ENCODE measurements at places on chromosomes 1 and 21.

- DNase-seq = no peak
These were observed 20.9 kb upstream of the TGFB2 start for GRCh38 chr1:218324226-218324580.

DNA sequence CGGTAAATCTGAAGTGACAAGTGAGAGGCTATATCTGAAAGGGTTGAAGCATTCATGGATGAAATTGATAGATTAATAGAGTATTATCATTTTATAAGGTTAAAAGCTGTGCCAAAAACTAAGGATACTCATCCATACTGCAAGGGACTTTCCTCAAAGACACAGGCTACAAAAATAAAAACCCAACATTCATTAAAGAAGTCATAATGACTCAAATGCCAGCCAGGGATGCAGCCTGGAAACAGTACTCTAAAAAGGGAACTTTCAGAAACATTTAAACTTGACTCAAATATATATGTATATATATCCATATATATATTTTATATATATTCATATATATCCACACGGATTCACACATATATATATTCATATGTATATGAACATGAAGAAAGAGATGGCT is 1.1 kb upstream of the TIAM1 start:
- DNase-seq = no peak

GRCh38 chr1:12121212-12122003 is 45.4 kb upstream of the TNFRSF1B start:
- DNase-seq = no peak

- peak; percentile 12 for DNase-seq
These were observed 14.1 kb downstream of the EPB41 start for GRCh38 chr1:28928314-28928941.

GRCh38 chr21:44730951-44731579 is 19.7 kb upstream of the TSPEAR start:
- no peak for DNase-seq

GRCh38 chr1:29901624-29902325 is 665.5 kb downstream of the PTPRU start:
- DNase-seq = no peak

DNA sequence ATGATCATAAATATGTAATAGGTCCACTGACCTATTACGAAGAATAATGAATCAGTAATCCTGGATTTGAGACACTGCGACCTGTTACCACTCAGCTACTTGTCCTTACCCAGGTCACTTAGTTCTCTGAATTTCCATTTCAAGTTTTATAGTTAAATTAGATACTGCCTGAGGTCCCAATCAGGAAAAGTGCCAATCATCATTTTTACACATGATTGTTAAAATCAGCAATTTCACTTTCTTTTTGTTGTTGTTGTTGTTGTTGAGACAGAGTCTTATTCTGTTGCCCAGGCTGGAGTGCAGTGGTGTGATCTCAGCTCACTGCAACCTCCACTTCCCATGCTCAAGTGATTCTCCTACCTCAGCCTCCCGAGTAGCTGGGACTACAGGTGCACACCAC is 22.8 kb upstream of the LYPLAL1 start:
- no peak for DNase-seq

GRCh38 chr1:162677607-162678371 is 45.5 kb downstream of the DDR2 start:
- DNase-seq = no peak

GRCh38 chr1:1340791-1341548 is 8.2 kb downstream of the DVL1 start:
- DNase-seq = no peak

DNA sequence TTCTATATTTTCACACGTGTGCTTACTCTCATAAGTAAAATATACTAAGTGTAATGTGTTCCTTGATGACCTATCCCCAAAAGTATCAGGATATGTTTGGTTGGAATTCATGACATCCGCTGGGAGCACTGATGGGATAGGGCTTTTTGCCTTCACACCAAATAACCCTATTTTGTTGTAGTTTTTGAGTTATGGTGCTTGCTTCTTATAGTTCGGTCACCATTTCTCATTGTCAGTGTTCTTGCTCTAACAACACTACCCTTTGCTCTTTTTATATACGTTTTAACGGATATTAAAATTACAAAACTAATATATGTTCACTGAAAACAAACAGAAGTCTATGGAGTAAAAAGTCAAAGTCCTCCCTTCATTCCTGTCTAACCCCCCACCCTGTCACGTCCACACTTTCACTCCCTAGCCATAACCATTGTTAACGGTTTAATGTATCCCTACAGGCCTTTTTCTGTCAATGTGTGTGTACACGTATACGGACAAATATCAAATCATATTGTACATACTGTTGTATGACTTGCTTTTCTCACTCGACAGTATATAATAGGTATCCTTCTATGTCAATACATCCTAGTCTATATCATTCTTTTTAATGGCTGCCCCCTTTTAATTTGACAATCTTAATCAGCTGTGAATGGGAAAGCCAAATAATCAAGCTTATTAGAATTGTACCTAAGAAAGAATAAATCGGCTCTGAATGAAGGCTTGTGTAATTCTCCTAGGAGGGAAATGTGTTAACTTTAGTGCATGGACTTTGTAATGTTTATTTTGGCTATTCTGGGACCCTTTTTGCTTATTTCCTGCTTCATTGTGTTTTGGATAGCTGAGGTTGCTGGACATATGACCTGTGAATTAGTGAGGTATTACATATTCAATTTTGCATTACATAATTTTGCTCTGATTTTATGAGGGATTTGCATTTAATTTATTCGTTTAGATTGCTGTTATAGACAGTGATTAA is 3.5 kb upstream of the RNF220 start:
- no peak for DNase-seq

- no peak for DNase-seq
These were observed 900.1 kb downstream of the TTLL7 start for GRCh38 chr1:83098791-83099190.

GRCh38 chr1:204130981-204131892 is 20.6 kb downstream of the ETNK2 start:
- DNase-seq = no peak

- no peak for DNase-seq
These were observed 146.1 kb upstream of the FGGY start for GRCh38 chr1:59150577-59151386.

GRCh38 chr21:41877901-41878830 is 978 bp downstream of the PRDM15 start:
- DNase-seq = no peak

DNA sequence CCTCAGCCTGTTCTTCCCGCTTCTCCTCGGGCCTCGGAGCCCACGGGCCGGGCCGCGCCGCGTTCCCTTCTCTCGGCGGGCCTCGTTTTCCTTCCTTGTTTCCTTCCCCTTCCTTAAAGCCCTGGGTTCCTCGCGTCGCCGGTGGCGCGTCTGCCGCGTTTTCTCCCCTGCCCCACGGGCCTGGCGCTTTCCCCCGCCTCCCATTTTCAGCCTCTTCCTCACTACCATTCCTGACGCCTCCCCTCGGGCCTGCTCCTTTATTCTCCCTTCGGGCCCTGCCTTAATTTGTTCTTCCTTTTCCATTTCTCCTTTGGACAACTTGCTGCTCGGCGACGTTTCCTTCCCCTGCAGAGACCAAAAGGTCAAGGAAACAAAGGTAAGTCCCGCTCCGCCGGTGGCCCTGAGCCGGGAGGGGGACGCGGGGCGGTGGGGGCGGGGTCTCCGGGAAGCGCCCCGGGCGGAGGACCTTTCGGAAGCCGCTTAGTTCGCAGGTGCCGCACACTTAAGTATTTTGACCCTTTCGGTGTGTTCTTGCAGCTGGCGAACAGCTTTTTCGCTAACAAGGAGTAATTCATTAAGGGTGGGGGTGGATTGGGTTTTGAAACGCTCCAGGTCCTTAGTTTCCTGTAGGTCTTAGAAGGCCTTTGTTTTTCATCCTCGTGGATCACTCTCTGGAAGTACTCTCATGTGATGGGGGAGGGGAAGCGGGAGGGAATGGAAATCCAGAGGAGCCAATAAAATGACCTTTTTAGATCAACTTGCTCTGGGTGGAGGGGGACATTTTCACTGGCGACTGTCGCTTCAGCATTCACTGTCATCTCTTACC is 780 bp downstream of the YTHDF2 start:
- peak; percentile 68 for DNase-seq

GRCh38 chr1:241641773-241642592 is 1.8 kb upstream of the CHML start:
- no peak for DNase-seq

DNA sequence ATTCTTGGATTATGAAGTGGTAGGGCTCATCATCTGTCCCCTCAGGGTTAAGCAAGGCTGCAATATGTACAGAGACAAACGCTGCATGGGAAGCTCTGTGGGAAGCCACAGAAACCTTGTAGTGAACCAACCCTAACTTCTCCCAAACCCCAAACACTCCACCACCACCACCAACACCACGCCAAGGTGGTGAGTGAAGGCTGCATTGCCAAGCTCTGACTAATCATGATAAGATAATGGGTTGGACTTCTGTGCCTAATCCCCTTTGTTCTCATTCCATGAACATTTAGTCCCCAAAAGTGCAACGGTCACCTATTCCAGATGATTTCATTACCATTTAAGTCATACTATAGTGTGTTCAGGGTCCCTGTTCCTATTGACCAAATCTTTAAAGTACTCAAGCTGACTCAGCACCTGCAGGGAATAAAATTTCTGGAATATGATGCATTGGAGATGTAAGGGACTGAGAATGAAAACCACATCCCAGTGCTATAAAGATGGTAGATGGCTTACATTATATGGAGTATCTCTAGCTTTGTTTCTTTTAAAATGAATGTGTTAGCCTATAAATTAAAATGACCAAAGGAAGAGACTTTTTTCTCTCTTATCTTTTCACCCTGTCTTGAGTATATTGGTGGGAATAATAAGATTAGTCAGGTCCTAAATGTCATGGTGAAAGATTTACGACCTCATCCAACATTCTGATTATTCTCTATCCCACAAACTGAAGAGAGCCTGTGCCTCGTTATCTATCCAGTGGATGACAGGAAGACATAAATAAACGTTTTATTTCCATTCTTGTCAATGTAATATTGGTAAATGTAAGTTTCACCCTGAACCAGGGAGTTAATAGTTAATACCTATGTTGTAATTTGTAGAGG is 22.6 kb upstream of the PLD5 start:
- DNase-seq = no peak

GRCh38 chr1:38183096-38183495 is 136.5 kb upstream of the POU3F1 start:
- DNase-seq = no peak

DNA sequence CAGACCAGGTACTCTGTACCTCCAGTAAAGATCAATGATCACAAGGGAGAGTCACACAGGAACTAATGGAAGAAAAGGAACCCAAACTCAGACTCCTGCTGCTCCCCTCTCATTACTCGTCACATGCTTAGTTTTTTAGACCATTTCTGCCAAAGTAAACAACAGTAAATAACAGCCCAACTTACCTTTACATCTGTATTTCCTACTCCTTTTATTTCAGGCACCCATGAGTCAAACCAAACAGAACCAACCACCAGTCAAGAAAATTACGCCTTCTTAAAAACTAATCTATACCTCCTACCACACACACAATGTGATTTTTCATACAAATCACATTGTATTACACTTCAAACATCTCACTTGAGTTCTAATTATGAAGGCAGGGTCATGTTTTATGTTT is 61.4 kb upstream of the HTR1D start:
- DNase-seq = no peak

DNA sequence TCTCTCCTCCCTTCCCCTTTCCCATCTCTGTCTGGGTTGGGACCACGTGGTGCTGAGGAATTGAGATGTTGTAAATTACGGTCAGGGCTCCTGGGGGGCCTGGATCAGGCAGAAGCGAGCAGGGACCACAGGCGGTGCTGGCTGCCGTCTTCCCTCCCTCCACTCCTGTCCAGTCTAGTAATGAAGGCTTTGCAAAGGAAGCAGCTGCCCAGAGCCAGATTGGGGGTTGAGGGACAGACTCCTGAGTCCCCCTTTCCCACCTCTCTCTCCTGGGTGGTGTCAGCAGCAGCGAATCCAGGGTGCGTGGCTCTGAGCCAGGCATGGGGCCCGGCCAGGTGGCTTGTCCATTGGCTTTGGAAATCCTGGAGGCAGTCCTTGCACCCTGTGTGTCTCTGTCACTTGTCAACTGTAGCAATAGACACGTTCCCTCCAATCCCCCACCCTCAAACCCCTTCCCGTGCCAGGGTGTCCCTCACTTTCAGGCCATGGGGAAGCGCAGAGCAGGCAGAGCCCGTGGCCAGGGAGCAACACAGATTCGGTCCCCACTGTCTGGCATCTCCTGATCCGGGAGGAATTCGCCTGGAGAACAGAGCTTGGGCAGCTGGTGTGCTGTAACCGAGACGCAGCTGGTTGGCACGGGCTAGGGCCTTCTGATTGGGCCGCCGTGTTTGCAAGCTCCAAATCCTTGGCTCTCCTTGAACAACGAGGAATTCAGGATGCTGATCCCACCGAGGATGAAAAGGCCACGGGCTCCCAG is 64.8 kb upstream of the WNT4 start:
- DNase-seq = peak; percentile 80
